ENCODE measurements at places on chromosomes 5 and 9. TPM values are rescaled to one million over a fixed set of nuclear protein-coding genes. Genes with fewer than 3 reads are reported as not detected.

Gene FOXI1
- not detected for polyA plus RNA-seq

Gene FOXD4L3
- not detected for polyA plus RNA-seq

Gene OR4F3
- not detected for polyA plus RNA-seq

Gene OSTF1
- 70.2 TPM for polyA plus RNA-seq

Gene NR5A1
- polyA plus RNA-seq: not detected

Gene GLRA1
- not detected for polyA plus RNA-seq

Gene DPM2
- 36.9 TPM for polyA plus RNA-seq

DNA sequence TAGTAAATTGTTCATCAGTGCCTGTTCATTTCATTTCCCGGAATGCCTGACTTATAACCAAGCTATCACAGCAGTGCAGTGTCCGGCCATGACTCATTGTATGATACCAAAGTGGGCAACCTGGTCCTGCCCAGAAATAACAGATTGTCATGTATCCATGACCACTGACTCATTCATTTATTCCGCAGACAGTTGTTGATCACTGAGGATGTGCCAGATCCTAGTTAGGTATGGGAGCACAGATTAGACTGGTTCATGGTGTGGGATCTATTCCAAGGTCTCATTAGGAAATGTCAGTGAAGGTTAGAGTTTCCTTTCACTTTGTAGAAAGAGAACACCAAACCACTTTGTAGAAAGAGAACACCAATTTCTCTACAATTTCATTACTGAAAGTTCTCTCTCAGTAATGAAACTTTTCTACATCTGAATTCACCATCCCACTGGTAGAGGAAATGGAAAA is 8.7 kb downstream of the NREP start:
- no peak for DNase-seq

GRCh38 chr9:112841261-112841660 is 49.4 kb downstream of the SLC46A2 start:
- no peak for DNase-seq

- DNase-seq: no peak
Measured at GRCh38 chr5:178740181-178740557, 9.7 kb upstream of the ZNF354A start.

- DNase-seq: no peak
Measured at GRCh38 chr9:19255821-19256220, 25.3 kb downstream of the DENND4C start.

DNA sequence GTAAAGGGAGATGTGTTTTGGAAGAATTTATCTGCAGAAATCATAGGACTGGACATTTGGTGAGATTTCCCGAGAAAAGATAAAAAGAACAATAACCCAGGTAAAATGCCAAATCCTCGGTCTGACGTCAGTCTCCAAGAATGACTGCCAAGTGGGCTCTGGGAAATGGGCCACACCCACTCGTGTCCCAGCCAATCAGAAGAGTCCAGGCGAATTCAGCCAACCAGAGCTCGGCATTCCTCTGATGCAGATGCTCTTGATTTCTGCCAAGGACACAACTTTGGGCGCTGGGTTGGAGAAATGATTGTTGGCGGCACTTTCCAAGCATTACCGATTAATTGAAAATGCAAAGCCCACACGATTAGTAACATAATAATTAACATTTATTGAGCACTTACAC is 73.3 kb downstream of the FGF18 start:
- DNase-seq: no peak

DNA sequence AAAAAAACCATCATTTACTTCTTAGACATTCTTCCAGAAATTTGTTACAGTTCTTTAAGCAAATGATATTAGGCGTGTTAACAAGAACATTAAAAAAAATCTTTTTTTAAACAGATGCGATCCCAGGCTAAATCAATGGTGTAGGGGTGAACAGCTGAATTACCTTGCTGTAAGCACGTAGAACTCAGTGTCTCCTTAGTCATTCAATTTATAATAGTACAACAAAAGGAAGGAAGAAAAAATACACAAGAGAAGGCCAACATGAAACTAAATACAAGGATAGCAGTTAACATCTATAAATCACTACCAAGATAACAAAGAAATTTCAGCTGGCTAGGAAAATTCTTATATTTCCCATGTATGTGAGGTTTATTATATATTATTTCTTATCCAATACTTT is 35.4 kb downstream of the AGXT2 start:
- DNase-seq: no peak

DNA sequence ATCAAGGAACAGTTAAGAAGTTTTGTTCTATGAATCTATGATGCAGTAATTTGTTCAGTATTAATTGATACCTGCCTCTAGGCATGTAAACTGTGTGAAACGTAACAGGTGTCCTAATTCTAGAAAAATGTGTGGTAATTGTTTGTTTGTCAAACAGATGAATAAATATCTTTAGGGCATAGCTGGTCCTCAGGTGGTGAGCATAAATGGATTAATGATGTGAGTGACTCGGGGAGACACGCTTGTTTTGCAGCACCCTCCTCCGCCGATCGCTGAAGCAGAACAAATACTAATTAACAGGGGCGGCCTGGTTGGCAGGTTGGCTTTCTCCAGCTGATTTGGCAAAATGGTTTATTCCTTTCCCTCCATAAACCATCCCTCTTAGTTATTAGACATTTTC is 88.8 kb downstream of the TLE4 start:
- DNase-seq: no peak

DNA sequence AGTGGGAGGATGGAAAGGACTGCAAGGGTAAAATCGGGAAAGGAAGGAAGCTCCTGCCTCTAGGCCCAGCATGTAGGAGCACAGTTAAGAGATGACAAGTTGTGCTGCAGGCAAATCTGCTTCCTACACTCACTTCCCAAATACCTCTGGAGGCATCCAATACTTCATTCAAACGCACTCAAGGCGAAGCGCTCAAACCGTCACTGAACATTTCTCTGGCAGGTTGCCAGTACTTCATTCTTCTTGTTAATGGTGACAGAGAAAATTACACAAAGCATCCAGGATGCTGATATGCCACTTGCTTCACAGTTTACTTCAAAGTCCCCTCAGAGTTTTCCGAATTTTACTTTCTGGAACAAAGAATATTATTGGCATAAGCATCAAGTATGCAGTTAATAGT is 59.8 kb downstream of the NREP start:
- peak; percentile 50 for DNase-seq

GRCh38 chr5:141598391-141599345 is 20.1 kb downstream of the DIAPH1 start:
- DNase-seq: no peak

Measured in right lung (tissue), 10 donors.